Cortex of kidney (tissue), 1 donor: ENCODE measurements at places on chromosomes 1 and 21.

DNA sequence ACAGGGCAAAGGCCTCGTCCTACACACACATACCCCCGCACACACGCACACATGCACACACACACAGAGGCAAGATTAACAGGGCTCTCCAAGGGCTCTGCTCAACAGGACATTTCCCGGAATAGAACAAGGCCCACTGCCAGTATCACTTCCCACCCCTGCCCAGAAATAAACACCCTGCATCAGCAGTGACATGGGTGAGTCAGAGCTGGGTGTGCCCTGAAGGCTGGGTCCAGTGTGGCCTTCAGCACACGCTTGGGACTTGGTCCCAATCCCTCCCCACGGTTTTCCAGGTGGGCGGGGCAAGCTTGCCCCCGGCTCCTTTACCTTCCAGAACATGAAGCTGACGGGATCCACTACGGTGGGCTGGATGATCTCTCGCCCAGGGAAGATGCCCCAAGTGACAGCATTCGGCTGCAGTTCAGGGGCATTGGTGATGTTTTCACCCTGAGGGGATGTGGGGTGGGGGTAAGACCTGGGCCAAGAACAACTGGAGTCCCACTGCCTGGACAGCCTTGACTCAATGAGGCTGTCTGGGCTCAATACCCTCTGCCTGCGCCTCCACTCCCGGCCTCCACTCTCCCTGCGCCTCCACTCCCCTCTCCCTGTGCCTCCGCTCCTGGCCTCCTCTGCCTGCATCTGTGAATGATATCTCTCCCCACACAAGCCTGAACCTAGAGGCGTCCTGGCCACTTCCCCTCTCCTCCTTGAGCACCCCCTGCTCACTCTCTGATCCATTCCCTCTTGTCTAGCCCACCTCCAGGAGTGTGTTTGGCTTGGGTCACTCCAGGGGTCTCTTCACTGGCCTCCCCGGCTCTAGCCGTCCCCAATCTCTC lies 14.7 kb downstream of the MTHFR start:
- DNase-seq = no peak

DNA sequence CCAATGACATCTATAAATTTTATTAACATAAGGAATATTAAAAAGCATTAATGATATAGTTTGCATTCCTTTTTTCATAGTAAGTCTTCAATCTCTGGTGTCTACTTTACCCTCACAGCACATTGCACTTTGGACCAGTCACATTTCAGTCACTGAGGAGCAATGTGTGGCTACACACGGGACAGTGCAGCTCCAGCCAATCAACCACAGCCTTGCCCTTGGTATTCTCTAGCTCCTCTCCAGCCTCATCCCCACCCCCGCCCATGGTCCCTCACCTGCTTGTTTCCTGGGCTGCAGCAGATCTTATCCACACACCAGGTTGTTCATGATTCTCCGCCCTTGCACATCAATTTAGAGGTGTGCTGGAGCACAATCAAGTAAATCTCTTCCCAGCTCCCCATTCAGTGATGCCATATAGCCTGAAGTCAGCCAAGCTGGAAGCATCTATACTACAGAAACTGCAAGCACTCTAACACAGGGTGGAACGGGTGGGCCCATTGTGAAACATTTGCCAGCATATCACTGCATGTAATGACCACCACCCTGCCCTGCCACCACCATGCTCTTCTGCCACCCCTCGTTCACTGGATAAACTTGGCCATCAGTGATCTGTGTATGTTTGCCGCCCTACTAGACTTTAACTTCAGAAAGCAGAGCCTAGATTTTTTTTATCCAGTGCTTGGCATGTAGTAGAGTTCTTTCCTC lies 93.0 kb upstream of the SLC44A3 start:
- no peak for DNase-seq

DNA sequence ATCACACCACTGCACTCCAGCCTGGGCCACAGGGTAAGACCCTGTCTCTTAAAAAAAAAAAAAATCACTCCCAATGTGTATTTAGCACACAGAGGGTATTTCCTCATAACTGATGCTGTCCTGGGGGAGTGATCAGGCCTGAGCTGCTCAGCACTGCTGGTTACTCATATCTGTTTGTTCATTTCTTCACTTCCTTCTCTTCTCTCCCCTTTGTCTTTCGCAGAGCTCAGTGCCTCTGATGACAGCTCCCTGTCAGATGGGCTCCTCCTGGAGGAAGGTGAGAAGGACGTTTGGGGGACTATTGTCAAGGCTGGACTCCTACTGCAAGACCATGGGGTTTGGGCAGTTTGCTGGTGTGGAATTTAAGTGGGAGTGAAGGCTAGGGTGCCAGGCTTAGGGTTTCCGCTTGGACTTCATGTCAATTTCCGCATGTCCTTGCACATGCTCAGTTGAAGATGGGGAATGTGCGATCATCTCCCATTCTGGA lies 13.0 kb downstream of the INAVA start:
- DNase-seq = no peak

DNA sequence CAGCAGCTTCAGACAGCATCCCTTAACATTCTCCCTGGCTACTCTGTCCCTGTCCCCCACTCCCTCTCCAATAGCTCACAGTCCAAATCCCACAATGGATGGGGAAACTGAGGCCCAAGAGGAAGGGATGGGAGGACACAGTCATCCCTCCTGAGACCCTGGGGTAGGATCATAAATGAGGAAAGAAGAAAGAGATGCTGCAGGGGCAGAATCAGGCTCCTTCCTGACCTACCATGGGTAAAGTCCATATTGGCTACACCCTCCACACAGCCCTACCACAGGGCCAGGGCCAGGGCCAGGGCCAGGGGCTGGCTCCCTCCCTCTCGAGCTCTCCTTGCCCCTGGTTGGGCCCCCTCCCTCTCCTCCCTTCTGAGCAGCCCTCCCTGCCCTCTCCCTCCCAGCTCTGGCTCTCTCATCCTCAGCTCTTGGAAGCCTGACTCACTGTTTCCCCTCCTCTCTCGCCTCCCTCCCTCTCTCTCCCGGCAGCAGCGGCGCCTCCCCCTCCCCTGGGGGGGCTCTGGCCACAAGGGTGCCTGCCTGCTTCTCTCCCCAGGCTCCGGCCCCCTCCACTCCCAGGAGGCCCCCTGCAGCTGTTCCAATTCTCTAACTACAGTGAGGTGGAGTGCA lies 4.9 kb downstream of the AHDC1 start:
- DNase-seq = no peak

DNA sequence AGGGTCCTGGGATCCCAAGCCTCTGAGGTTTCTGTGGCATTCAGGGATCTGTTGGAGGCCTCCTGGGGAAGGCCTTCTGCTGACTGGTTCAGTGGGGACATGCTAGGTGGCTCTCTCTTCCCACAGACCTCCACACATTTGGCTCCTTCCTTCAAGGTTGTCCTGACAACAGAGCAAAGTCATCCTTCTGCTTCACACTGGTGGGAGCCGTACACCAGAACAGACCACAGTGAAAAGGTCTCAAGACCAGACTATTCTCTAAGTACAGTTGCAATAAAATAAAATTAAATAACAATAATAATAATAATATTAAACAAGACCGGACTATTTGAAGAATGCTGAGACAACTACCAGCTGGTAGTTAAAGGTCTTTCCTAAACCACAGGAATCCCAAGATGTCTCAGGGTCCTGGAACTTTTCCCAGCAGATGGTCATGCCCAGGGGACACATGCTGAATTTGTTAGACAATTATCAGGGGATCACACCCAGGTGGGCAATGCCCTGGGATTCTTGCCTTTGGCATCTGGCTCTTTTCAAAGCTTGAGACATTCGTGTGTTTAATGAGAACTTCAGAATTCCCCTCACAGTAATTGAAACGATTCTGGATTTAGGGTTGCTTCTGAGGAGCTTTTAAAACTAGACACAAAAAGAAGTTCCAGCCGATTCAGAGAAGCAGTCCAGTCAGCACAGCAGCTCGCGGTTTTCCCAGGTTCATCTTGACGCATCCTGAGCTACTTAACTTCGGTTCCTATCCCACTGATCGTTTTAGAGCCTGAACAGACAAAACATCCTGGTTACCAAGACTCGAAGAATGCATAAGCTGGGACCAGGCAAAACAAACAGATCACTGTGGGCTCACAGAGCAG lies 22.9 kb downstream of the HTR1D start:
- no peak for DNase-seq

DNA sequence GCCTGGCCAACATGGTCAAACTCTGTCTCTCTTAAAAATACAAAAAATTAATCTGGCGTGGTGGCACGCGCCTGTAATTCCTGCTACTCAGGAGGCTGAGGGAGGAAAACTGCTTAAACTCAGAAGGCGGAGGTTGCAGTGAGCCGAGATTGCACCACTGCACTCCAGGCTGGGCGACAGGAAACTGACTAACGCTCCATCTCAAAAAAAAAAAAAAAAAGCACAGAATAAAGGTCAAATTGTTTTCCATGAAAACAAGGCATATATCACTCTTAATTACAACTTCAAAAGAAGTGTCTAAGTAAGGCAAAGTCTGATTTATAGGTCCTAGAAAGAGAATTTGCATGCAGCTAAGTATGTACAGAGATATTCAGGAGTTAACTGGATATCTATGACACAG lies 25.6 kb downstream of the EYA3 start:
- DNase-seq = no peak

GRCh38 chr1:112196731-112197130 lies 199.3 kb upstream of the CTTNBP2NL start:
- DNase-seq = no peak

DNA sequence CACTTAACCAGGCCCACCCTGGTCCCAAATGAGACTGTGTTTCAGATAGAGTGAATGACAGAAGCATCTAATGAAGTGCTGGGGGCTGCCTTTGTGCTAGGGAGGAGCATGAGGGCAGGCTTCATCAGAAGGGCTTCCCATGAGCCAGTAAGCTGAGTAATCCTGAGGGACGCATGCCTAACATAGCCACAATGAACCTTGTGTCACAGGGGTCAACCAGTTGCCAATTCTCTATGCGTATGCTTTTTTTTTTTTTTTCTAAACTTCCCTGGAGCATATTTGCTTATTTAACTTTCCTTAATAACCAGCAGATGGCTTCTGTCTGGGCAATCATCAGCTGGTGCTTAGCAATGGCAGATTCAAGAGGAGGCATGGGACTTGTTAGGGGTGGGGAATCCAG lies 25.5 kb upstream of the CYP2J2 start:
- no peak for DNase-seq

DNA sequence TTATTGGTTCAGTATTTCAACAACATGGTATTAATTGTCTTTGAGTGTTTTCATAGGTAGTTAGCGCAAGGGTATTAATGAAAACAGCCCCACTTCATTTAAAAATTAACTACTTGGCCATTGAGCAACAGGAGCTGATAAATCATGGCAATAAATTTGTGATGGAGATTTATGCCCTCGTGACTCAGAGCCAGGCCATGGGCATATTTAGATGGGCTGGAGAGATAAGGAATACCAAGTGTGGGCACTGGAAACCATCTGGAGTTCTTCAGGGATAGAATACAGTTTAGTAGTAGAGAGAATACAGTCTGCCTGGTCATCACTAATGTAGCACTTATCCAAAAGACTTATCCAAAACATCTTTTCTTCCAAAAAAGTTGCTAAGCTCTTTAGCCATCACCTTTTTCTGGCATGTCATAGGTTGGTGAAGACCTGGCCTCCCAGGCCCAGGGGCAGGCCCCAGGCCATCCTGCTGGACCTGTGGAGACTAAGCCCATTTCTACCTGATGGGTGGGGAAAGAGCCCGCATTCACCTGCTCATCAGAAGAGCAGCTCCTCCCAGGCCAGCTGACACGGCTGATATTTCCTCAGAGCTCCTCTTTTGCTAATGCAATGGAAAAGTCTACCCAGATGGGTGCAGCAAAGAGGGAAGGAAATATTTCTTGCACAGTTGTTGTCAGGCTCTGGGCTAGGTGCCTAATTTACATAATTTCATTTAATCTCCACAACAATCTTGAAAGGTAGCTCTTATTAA lies 238.0 kb downstream of the TM2D1 start:
- DNase-seq = no peak

DNA sequence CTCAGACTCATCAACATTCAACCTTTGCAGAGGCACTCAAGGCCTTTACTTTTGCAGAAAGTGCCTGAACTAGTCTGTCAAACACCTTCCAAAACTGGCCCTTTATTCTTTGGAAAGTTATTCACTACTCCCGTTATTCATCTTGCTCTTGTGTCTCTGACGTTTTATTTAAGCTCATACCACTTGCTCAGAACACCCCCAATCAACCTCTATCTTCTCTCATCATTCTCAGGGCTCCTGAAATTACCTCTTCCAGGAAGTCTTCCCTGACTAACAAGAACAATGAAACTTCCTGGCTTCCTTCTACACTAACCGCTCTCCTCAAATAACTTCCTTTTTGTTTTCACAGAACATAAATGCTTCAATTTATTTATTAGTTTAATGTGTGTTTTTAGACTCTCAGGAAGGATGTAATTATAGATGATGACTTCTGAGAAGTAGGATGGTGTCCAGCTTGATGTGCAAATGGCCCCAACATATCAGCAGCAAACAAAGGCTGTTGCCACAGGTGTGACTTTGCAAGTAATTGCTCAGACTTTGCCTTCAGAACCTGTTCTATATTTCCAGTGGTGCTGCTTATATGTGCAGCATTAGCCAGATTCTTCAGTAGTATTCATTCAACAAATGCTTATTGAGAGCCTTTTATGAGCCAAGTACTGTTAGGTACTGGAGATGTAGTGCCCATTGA lies 22.8 kb upstream of the BATF3 start:
- DNase-seq = no peak

- DNase-seq = no peak
Observed at GRCh38 chr1:228998179-228998578, 262.9 kb downstream of the RHOU start.

- DNase-seq = no peak
Observed at GRCh38 chr1:62184336-62184735, 10.3 kb upstream of the L1TD1 start.

- DNase-seq = no peak
Observed at GRCh38 chr1:220189750-220190347, 82.4 kb downstream of the RAB3GAP2 start.

DNA sequence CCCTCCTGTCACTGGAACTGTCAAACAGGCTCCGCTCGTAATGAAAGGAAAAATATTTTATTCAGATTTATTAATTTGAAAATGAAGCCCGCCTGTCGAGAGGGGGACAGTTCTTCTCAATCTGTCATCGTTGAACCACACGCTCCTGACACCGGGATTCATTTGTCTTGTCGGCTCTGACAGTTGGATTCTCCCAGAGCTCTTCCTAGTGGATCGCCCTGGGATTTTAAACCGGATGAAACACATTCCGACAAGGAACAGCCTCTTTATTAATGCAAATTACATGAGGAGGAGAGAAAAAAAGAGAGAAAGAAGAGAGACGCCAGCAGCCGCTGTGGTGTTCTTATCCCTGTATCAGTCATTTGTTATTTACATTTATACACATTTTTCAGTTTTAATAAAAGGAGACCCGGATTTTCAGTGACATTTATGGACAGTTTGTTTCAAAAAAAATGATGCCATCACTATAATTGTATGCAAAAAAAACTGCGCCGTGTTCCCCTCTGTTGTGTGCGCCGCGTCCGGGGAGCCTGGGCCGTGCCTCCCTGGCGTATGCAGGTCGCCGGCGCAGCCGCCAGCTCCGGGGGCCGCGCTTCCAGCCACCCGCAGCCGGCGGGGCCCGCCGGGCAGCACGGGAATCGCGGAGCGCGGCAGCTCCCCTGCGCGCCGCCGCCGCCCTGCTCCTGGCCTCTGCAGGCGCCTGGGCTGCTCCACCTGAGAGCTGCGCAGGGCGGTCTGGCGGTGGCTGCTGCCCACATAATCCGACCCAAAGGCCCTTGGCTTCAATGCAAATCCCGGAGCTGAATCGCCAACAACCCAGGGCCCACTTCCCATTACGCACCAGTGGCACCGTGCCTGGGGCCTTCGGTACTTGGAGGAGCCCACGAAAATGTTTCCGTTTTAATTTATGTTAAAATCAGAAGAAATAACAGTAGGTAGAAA lies 237.9 kb upstream of the PBX1 start:
- DNase-seq = no peak

- no peak for DNase-seq
Observed at GRCh38 chr1:116832308-116832931, 77.3 kb upstream of the PTGFRN start.
